ENCODE measurements at places on chromosomes 3 and 15.
A peak's percentile ranks its signal among the peaks of the same experiment; 100 is the strongest.

- no peak for DNase-seq
Measured at GRCh38 chr3:38985581-38985980, 66.2 kb downstream of the SCN11A start.

DNA sequence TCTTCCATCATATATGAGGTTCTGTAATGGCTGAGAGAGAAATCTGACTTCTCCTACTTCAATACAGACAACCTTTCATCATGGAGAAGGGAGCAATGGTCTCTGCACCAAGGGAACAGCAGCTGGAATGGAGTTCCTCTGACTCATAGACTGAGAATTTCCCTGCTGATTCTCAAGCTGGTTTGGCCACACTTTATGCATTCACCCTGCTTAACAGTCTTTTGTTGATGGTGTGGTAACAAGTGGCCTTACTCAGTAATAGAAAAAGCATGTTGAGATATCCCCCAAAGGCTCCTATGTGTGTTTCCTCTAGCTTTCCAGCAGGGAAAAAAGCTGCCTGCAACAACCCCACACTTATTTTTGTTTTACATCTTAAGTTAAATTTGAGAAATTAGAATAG lies 138.1 kb downstream of the GREM1 start:
- no peak for DNase-seq

GRCh38 chr15:40767838-40768500 lies 1.8 kb upstream of the C15orf62 start:
- no peak for DNase-seq

- no peak for DNase-seq
Measured at GRCh38 chr3:25581823-25582222, 82.9 kb downstream of the TOP2B start.

GRCh38 chr3:143084856-143085731 lies 34.5 kb upstream of the CHST2 start:
- no peak for DNase-seq

GRCh38 chr3:196115678-196116083 lies 33.8 kb upstream of the TFRC start:
- no peak for DNase-seq

DNA sequence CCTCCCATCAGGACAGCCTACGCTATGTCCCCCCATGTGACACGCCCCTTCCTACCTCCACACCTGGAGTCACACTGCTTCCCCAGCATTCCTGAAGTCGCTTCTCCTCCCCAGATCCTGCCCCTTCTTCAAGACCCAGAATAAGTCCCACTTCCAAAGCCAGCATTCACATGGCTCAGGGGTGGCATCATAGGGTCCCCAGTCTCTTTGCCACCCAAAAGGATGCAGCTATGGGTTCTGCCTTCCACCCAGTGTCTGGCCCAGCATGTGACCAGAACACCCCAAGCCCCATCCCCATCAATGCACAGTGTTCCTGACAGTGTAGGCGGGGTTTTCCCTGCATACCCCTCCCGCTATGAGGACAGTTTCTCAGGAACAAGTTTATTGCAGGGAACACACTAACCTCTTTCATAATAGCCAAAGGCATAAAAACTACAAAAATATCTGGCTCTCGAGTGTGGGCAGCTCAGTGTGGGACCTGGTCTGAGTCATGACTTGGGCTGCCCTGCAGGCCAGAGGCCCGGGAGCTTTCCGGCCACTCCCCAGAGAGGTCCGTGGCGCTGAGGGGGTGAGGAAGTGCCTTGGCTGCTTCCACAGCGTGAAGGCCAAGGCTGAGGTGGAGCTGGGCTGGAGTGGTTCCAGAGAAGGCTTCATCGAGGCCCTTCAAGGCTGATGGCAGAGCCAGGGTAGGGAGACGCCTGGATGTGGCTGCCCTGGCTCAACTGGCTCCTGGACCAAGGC lies 5.8 kb downstream of the ISLR start:
- DNase-seq, result no peak

DNA sequence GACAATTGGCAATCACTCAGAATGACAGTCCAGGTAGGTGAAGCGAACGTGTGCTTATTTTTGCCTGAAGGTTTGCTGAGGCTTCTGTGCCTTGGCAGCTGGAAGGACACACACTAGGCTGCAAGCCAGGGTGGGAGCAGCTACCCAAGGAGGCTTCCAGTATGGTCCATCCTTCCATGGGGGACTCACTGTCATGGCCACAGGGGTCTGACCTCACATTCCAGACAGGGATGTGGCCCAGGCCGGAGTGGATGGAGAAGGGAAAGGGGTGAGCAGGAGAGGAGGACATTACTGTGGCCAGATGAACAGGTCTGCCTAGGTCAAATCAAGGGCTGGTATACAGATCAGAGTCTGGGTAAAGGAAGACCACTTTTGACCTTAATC lies 247.7 kb downstream of the ADAMTS17 start:
- DNase-seq, result no peak

DNA sequence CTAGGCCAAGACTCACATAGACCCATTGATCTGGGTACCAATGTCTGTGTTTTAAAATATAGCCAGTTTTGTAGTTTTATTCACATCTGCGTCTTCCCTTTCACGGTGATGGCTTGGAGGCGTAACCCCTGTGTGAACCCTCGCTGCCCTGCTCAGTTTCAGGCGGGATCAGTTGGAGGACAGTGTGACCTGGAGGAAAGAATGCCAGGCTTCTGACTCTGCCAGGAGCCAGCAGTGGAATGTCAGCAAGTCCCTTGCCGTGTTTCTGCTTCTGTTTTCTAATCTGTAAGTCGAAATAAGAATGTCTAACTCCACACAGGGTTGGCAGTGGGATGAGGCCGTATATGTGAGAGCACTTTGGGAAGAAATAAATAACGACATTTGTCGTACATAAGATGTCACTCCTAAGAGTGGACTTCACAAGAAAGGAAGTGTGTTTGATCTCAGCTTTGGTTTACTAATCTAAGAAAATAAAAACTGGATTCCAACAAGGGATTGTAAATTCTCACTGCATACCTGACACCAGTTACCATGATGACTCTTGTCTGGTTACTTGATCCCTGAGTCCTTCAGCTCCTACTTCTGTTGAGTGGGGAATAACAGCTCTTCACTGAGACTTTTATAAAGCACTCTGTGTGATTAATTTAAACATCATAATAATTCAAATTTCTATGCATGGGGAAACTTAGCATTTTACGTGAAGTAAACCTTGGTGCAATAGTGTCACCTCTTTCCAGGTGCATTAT lies 6.3 kb upstream of the CA12 start:
- DNase-seq, result no peak

- no peak for DNase-seq
Measured at GRCh38 chr3:12194669-12195161, 36.0 kb upstream of the TIMP4 start.

- DNase-seq, result no peak
Measured at GRCh38 chr3:89098173-89098572, 9.2 kb upstream of the EPHA3 start.

DNA sequence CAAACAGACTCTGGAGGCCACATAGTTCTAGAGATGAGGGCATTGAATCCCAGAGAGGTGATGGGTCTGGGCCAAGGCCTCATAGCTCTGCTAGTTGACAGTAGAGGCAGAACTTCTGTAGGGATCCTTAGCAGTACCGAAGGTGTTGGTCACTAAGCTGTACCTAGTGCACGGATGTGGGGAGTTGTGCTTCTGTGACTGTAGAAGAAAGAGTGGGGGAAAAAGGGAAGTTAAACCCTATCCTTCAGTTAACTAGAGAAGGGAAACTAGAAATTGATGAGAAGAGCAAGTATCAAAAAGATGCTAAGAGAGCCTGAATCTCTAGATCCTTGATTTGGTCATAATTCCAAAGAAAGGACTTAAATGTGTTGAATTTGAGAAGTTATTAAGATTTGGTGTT lies 186.7 kb downstream of the NFKBIZ start:
- no peak for DNase-seq

- DNase-seq, result no peak
Measured at GRCh38 chr3:16288664-16289063, 23.7 kb downstream of the OXNAD1 start.

DNA sequence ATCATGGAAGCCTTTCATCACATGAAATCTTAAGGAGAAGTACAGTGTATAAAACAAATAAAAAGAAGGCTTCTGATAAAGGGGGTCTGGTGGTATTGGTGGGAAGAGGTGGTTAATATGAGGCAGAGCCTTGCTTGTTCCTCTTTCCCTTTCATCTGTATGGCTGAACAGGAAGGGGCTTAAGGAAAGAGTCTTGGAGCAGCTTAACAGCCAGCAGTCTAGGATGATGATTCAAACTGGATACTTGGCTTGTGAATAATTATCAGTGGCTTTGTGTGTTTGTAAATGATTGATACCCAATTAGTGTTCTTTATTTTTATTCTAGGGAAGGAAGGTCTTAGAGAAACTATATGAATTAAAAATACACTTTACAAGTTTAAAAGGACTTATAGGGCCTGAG lies 29.1 kb upstream of the TCAIM start:
- DNase-seq, result no peak

GRCh38 chr15:52100807-52101442 lies 11.7 kb downstream of the BCL2L10 start:
- no peak for DNase-seq

DNA sequence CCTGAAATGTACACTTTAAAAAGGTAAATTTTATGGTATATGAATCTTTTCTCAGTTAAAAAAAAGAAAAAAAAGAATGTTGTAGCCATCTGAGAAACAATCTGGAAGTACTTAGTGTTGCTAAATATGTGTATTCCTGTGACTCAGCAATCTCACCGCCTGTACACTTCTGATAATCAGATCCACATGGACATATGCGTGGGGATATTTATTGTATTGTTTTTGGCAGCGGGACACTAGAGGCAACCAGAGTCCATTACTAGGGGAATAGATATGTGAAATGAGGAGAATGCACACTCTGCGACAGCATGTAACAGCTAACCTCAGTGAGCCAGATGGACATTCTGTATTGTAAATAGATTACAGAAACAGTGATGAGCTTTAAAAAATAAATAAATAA lies 65.4 kb downstream of the AQP9 start:
- DNase-seq, result no peak

GRCh38 chr15:80462836-80463512 lies 58.8 kb downstream of the ARNT2 start:
- DNase-seq, result no peak

- DNase-seq, result no peak
Measured at GRCh38 chr15:98941595-98942255, 65.9 kb downstream of the PGPEP1L start.

DNA sequence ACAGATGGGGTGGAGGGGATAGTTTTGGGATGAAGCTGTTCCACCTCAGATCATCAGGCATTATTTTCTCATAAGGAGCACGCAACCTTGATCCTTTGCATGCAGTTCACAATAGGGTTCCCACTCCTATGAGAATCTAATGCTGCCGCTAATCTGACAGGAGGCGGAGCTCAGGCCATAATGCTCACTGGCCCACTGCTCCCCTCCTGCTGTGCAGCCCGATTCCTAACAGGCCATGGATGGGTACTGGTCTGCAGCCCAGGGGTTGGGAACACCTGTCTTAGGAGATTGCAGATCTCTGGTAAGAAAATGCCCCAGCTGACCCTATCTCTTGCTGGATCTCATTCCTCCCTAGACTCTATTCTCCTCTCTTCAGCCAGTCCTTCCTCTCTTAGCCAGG lies 6.8 kb downstream of the CSTA start:
- DNase-seq, result no peak

- peak; percentile 23 for DNase-seq
Measured at GRCh38 chr3:102233881-102234280, 200.9 kb upstream of the ZPLD1 start.

- DNase-seq, result no peak
Measured at GRCh38 chr15:92812271-92812670, 87.9 kb upstream of the CHD2 start.

DNA sequence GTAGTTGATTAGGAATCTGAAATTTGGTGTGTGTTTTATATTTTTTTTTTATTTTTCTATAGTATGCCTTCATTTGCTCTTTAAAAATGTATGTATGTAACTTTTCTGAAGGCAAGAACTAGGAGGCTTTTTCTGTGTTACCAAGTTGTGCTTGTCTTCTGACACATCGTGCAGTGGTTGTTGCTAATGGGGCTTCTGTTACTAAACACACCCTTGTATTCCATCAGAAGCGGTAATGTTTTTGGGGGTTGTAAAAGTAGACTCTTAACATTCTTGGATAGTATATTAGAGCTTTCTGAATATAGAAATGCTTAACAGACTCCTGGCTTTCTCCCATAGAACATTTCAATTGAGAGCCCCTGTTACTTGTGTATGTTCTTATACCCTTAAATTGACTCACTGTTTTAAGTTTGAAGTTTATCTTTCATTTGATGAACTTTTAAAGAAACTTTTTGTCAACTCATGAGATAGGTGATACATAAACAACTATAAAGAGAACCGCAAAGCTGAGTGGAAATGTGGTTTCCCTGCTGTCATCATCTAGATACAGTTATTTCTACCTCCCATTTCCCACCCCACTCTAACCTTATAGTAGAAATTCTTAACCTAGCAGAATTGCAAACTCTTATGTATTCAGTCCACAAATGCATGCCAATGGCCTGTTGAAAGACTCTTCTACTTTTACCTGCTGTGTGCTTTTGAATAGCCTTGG lies 2.5 kb downstream of the TIPARP start:
- no peak for DNase-seq

DNA sequence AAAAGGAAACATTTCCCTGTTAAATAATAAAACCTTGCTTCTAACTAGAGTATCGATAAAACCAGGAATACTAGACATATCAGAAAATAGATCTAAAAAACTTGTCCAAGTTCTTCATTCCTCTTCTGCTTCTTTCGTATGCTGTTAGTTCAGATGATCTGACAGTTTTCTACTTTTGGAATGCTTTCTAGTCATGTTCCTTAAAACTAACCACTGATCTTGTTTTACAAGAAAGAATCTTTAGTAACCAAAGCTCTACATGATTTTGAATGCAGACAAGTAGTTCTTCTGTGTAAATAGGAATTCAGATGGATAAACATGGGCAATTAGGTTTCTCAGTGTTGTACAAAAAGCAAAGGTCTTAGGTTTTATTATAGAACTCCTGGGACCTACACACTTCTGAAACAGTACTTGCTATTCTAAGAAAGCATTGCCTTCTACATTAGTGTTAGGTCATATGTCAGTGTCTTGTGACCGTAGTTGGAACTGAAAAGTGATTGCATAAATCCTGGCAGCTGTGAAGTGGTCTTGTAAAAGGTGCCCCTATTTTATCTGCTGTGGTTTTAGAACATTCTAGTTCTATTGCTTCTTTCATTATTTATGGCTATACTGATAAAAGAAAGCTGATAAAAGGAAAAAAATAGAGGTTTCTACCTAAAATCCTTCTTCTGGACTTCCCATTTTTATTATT lies 40.7 kb downstream of the SNRK start:
- no peak for DNase-seq

- no peak for DNase-seq
Measured at GRCh38 chr3:129261894-129262293, 12.5 kb downstream of the COPG1 start.

- DNase-seq, result no peak
Measured at GRCh38 chr3:108090049-108090700, 656 bp downstream of the CD47 start.

GRCh38 chr3:133843634-133844033 lies 38.0 kb downstream of the SRPRB start:
- DNase-seq, result no peak

Measured in nephron progenitor cell (in vitro differentiated cells).